AG20443 (cell line): ENCODE measurements at places on chromosomes 1 and 21.

GRCh38 chr1:154758346-154758745, 111.7 kb downstream of the KCNN3 start:
- no peak for DNase-seq

DNA sequence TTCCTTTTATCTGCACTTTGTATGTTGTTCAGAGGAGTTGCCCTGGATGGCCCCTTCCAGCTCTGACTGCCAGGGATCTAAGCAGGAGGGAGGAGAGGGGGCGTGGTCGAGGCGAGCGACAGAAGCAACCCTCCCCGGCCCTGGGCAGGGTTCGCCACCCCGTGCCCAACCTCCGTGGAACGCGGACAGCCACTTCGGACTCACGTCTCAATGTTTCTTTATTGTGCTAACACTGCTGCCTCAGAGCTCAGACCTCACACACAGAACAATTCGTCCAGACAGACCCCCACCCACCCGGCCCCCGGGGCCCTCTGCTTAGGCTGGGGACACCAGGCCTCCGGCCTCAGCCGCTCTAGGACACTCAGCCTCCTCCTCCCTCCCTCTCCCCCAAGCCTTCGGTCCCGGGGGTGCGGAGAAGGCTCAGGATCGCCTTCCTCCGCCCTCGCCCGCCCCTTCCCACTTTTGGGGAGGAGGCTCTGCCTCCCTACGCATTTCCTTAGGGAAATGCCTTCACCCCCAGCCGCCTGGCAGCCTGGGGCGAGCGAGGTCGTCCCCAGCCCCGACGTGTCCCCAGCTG, 8.3 kb downstream of the VSIG8 start:
- DNase-seq: peak; percentile 80

DNA sequence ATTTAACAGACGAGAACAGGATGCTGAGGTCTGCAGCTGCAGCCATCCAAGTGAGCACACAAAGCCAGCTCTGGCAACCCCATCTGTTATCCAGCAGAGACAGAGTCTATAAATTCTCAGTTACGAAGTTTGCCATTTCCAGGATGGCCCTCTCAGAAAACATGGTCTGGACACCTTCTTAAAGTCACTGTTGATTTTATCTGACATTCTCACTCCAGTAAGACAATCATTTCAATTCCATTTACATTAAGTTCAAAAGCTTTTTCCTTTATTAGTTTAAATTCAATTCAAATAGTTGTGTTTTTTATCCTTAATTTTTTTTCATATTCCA, 125.5 kb downstream of the DMRTB1 start:
- no peak for DNase-seq

- DNase-seq: peak; percentile 37
Observed at GRCh38 chr1:244075247-244075722, 24.2 kb downstream of the ZBTB18 start.

- DNase-seq: no peak
Observed at GRCh38 chr1:38079019-38079418, 32.4 kb upstream of the POU3F1 start.

DNA sequence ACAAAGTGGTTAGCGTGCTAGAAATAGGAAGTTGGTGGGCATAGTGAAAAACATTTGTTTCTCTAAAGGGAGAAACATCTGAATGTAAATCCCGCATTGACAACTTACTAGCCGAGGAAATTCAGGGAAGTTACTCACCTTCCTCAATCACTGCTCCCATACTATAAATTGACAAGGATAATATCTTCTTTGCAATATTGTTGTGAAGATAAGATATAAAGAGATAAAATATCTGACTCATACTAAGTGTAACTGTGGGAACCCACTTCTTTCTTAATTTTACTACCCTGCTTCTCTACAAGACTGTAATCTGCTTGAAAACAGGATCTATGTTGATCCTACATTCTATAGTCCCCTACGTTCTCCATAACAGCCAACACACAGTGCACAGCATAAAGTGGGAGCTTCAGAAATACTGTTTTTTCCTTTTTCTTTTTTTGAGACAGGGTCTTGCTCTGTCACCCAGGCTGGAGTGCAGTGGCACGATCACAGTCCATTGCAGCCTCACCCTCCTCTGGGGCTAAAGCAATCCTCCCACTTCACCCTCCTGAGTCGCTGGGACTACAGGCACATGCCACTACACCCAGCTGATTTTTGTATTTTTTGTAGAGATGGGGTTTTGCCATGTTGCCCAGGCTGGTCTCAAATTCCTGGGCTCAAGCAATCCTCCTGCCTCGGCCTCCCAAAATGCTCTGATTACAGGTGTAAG, 57.4 kb upstream of the C1orf21 start:
- no peak for DNase-seq

GRCh38 chr1:167486090-167486824, 32.1 kb downstream of the CD247 start:
- peak; percentile 51 for DNase-seq

DNA sequence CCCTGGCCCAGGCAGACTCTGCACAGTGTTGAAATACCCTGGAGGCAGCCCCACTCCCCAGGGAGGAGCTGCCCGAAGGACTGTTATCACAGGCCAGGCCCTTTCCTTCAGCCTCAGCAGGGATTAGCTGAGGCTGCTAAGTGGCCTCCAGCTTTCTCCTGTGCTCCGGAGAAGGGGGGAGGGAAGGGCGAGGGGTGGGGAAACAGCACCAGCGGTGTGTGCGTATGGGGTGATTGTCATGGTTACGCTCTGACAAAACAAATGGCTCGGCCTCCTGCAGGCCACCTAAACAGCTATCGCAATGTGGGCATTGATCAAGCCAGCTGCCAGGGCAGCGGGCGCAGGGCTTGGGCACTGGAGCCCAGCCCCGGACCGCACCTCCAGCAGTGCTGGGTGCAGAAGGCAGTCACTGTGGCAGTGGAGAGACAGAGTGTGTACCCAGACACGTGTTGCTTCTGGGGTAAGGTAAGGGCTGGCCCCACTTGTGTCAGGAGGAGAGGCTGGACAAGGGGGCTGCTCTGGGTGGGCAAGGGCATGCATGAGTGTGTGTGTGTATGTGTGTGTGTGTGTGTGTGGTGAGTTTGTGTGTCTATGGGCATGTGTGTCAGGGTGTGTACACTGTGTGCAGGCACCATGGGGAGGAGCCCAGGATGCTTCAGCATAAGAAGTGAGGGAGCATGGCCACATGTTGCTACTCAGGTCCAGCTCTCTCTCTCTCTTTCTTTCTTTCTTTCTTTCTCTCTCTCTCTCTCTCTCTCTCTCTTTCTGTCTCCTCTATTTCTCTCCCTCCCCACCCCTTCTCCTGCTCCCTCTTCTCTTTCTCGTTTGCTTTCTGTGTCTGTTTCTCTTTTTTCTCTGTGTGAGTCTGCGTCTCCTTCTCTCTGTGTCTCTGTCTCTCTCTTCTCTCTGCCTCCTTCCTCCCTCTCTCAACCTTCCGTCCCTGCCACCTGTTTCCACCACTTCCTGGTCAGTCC, at the start of gene VWA5B1:
Gene VWA5B1, plus strand, starts transcription at position 252 of the 974 bp plus-strand sequence. CDS start 19,727 bp downstream, outside the sequence.
- no peak for DNase-seq

GRCh38 chr1:93111065-93111464, 32.0 kb downstream of the MTF2 start:
- DNase-seq: no peak

- no peak for DNase-seq
Observed at GRCh38 chr1:149916193-149916897, 1.3 kb downstream of the SV2A start.

- DNase-seq: no peak
Observed at GRCh38 chr1:32447469-32448185, 17.2 kb upstream of the ZBTB8B start.

- DNase-seq: no peak
Observed at GRCh38 chr1:227401562-227402342, 83.5 kb upstream of the CDC42BPA start.

- DNase-seq: peak; percentile 17
Observed at GRCh38 chr1:176745945-176746344, 283.0 kb downstream of the PAPPA2 start.

DNA sequence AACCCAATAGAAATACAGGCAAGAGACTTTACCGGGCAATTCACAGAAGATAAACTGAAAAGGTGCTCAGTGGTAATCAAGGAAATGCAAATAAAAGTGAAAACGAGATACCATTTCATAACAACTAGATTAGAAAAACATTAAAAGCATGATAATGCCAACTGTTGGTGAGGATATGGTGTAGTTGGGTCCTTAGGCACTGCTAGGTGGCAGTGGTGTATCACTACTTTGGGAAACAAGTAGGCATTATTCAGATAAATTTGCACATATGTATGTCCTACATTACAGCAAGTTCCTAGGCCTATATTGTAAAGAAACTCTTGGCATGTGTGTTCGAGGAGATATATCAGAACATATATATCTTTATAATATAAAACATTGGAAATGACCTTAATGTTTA, 31.0 kb downstream of the AZIN2 start:
- no peak for DNase-seq

- DNase-seq: no peak
Observed at GRCh38 chr1:93871366-93871765, 7.6 kb downstream of the DNTTIP2 start.

- DNase-seq: peak; percentile 86
Observed at GRCh38 chr21:26715878-26716506, 129.2 kb downstream of the ADAMTS1 start.

GRCh38 chr21:39441502-39442475, 3.8 kb downstream of the LCA5L start:
- DNase-seq: peak; percentile 63

DNA sequence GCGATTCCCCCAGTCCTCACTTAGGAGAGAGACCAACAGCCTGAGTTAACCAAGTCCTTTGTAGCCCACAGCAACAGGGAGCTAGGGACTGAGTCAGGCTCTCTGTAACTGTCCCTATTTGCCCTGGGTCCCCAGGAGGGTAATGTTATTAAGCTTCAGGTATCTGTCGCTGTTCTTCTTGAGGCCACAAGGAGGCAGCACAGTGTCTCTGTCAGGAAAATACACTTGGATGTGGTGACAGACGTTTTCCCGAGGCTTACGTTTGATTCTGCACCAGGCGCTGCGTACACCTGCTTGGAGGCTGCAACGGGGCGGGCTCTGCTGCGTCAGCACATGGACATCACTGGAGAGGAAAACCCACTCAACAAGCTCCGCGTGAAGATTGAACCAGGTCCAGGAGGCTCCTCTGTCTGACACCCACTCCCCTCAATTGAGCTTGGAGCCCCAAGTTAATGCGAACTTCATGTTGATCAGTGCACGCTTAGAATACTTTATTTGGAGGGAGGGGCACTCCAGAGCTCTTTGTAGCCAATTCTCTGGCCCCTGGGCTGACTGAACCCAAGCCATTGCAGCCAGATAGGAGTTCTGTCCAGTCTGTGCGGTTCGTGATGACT, 10.7 kb upstream of the ELF3 start:
- DNase-seq: peak; percentile 69

DNA sequence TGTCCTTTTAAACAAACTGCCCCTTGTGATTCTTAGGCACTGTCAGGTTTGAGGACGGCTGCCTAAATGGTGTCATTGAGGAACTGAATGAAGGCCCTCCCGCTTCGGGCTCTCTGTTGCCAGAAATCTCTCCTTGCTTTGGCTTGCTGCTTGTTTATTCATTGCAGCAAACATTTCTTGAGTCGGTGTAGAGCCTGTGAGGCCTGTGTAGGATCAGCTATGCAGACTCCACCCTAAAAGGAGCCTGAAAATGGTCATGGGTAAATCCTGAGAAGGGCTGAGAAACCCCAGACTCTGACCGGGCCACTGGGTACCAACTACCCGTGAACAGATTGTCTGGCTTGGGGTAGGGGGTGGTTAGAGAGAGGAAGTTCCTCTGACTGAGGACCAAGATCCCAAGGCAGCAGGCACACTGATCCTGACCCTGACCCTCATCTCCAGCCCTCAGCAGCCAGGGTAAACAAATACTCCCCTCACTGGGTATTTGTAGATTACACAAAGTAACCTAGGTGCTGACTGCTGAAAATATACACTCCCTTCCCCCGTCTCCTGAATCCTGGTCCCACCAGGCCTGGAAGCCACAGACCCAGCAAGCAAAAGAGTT, 3.1 kb downstream of the IL6R start:
- DNase-seq: peak; percentile 20

- DNase-seq: no peak
Observed at GRCh38 chr1:119946724-119947123, 50.4 kb upstream of the ADAM30 start.

GRCh38 chr1:39960431-39960958, 5.5 kb downstream of the MFSD2A start:
- DNase-seq: no peak

GRCh38 chr1:155981266-155982088, 3.1 kb upstream of the ARHGEF2 start:
- DNase-seq: peak; percentile 78

DNA sequence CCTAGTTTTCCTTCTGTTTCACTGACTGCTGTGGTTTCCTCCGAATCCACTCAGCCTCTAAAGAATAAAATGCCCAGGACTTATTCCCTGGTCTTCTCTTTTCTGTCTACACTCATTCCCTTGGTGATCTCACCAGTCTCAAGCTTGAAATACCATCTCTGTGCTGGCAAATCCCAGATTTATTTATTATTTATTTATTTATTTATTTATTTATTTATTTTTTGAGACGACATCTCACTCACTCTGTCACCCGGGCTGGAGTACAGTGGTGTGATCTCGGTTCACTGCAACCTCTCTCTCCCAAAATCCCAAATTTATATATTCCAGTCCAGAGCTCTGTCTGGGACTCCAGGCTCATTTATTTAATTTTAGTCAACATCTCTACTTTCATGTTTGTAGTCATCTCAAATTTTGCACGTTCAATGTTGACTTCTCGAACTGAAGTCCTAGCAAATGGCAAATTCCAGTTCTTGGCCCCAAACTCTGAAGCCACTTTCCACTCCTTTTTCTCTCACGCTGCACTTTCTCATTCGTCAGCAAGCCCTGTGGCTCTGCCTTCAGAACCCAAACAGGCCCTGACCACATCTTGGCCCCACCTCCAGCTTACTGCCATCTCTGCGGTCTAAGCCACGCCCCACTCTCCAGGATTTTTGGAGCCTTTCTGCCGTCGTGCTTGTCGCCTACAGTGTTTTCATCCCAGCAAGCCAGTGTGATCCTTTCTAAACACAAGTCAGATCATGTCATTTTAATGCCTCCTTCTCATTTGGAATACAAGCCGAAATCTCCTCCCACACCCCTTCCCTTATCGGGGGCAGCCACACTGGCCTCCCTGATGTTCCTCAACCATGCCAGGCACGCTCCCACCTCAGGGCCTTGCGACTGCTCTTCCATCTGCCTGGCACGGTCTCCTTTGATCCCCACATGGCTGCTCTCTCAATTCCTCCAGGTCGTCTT, 14.2 kb upstream of the TENT5B start:
- peak; percentile 94 for DNase-seq

GRCh38 chr1:194929357-194929756, 1678.9 kb downstream of the KCNT2 start:
- DNase-seq: no peak
